KBM-7 (cell line): ENCODE measurements at places on chromosomes 13 and 19.

GRCh38 chr13:47726394-47726793 is 274.7 kb downstream of the SUCLA2 start:
- DNase-seq = no peak

- DNase-seq = no peak
Observed at GRCh38 chr13:95707035-95707434, 30.1 kb downstream of the DNAJC3 start.

- DNase-seq = no peak
Observed at GRCh38 chr13:109722068-109722467, 64.3 kb downstream of the IRS2 start.

- DNase-seq = no peak
Observed at GRCh38 chr19:55579766-55580621, 654 bp downstream of the ZNF579 start.

- DNase-seq = no peak
Observed at GRCh38 chr13:110331362-110331761, 24.3 kb downstream of the COL4A2 start.

GRCh38 chr13:66560189-66560588 is 669.9 kb downstream of the PCDH9 start:
- no peak for DNase-seq

DNA sequence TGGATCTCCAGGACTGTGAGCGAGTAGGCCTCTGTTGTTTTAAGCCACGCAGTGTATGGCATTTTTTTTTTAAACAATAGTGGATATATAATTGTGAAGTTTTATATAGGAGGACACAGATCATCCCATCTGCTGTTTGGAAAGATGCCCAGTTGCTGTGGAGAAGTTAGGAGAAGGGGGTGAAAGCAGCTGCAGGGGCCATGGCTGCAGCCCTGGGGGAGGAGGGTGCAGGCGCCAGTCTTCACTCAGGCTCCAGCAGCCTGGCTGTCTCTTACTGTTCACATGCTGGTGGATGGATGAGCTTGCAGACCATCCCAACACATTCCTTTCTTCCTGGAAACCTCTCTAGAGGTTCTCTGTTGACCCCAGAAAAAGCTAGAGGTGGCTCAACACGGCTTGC is 242.3 kb downstream of the TEX29 start:
- DNase-seq = no peak

- DNase-seq = no peak
Observed at GRCh38 chr19:34459614-34460013, 21.9 kb upstream of the WTIP start.

DNA sequence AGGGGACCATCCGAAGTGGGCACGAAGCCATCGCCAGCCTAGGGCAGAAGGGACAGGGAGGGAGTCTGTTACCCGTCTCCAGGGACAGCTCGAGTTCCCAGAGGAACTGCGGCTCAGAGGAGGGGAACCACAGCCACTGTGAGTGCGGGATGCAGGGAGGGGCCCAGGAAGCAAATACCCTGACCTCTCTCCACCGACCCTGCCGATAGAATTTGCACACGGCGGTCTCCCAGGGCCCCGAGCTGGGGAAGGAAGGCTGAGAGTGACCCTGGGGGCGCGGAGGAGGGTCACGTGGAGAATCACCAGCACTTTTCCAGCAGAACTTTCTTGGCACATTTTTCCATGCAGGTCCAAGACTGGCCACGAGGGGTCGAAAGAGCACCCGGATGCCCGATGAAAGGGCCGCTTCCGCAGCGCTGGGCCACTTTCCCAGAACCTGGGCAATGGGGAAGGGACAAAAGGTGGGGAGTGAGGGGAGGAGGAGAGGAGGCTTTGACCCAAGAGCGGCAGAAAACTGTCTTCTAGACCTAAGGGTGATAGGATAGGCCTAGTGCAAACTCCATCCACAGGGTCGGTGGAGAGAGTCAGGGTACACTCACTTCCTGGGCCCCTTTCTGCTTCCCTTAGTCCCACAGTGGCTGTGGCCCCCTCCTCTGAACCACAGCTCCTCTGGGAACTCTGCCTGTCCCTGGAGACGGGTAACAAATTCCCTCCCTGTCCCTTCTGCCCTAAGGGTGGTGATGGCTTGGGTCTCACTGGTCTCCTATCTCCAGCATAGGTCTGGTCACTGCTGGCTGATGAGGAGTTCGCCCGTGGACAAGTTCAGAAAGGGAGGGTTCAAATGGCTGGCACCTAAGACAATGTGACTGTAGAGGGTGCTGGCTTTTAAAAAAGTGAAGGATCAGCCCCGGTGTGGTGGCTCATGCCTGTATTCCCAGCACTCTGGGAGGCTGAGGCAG is 5.3 kb upstream of the GPR4 start:
- peak; percentile 73 for DNase-seq

DNA sequence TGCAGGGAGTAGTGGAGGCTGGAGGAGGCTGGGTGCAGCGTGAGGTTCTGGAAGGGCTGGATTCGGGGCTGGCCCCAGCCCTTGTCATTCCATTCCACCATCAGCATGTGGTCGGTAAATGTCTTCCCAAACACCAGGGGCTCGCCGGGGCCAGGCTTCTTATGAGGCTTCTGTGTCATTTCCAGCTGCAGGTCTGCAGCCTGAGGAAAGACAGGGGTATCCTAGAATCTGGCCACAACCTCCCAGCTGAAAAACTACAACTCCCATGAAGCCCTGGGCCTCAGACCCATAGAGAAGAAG is 4.4 kb downstream of the BCAT2 start:
- DNase-seq = peak; percentile 42

DNA sequence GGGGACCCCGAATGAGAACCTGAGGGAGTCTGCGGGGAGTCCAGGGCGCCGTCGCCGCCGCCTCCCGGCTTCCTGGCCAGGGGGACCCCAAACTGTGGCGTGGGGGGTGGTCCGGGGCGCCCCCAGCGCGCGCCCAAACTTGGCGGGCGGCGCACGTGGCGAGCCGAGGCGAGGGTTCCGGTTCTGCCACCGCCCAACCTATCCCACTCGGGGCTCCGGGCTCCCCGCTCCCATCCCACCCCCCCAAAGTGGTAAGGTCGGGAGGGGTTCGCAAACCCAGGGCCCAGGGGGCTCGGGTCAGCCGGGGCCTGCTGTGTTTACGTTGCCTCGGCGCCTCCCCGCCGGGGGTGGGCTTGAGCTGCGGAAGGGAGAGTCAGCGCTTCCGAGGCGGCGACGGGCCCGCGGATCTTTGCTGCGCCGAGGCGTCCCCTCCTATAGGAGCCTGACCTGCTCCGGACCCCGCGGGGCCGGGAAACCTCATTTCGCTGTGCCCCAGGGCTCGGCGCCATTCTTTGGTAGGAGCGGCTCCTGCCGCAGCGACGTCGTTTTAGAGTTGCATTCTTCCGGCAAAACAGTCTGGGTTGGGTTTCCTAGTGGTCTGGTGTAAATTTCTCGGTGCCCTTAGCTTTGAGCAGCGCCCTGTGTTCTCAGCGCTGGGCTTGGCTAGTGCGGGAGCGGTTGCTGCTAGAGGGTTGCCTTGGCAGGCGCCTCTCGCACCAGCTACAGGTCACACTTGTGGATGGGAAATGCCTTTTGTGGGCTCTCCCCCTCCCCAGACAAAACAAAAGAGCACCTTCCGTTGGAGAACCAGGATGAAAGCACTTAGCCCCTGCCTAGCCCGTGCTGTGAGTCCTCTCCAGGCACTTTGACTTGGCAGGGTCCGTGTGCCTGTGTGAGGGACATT is 1.2 kb downstream of the DAZAP1 start:
- peak; percentile 32 for DNase-seq

- DNase-seq = no peak
Observed at GRCh38 chr13:107553838-107554237, 661.5 kb downstream of the LIG4 start.

DNA sequence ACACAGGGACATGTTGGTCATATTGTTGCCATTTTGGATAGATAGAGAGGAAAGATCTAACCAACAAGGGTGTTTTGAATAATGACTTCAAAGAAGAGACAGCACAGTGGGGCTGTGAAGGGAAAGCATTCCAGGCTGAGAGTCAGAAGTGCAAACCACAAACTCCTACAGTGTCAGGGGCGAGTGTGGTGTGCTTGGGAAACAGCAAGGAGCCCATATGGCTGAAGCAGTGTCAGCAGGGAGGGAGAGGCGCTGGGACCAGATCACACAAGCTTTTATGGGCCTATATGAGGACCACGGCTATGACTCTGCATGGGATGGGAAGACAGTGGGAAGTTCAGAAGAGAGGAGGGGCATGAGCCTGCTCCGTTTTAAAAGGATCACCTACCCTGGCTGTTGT is 166.4 kb downstream of the MYO16 start:
- DNase-seq = no peak

- DNase-seq = no peak
Observed at GRCh38 chr13:111572956-111573761, 252.7 kb downstream of the TEX29 start.

DNA sequence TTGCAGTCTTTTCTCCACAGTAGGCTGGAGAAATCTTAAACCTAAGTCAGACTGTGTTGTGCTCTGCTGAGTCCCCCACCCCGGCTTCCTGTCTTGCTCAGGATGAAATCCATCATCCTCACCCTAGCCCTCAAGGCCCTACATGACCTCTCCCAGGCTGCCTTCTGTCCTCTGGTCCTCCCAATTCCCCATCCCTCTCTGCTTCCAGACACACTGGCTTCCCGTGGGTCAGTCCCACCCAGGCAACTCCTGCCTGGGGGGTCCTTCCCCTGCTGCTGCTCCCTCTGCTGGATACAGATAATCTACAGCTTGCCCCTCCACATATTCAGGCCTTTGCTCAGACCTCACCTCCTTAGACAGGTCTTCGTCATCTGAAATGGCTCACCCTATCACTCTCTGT is 18.4 kb upstream of the CBY2 start:
- no peak for DNase-seq

- DNase-seq = no peak
Observed at GRCh38 chr13:29587645-29588044, 7.8 kb downstream of the SLC7A1 start.

DNA sequence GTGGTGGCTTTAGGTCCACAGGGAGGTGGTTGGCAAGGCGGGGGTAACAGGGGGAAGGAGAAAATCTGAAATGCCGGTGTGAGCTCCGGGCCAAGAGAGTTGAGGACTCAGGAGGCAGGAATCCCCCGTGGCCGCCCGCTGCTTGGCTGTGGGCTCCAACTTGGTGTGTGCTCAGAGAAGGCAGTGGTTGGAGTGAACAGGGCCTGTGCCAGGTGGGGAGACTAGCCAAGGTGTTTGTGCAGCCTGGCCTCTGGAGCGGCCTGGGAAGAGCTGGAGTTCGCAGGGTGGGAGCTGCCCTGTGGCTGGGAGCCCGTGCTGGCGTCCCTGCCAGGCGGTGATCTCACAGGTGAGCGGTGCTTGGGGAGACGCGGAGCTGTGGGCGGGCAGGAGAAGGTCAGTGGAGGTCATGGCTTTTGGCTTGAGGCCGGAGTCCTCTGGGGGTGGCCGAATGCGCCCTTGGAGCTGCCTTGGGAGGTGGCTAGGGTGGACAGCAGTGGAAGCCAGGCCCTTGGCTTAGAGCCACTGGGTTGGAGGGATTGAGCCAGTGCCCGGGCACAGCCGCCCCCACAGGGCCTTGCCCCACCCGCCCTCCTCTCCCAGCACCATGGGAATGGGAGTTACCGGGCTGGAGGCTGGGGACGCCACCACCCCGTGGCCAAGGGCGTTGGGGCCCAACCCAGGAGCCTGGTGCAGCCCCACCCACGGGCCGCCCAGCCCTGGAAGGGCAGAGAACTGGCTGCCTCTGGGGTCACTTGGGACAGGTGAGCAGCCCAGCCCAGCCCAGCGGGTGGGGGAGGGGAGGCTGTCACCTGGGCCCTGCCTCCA is 7.1 kb upstream of the CIRBP start:
- DNase-seq = no peak

- DNase-seq = no peak
Observed at GRCh38 chr13:50700664-50701305, 142.7 kb downstream of the DLEU7 start.

- no peak for DNase-seq
Observed at GRCh38 chr13:86476656-86477055, 677.4 kb upstream of the SLITRK6 start.

GRCh38 chr13:92172191-92172590 is 773.8 kb downstream of the GPC5 start:
- DNase-seq = no peak

- no peak for DNase-seq
Observed at GRCh38 chr19:16136185-16136999, 7.1 kb upstream of the HSH2D start.

DNA sequence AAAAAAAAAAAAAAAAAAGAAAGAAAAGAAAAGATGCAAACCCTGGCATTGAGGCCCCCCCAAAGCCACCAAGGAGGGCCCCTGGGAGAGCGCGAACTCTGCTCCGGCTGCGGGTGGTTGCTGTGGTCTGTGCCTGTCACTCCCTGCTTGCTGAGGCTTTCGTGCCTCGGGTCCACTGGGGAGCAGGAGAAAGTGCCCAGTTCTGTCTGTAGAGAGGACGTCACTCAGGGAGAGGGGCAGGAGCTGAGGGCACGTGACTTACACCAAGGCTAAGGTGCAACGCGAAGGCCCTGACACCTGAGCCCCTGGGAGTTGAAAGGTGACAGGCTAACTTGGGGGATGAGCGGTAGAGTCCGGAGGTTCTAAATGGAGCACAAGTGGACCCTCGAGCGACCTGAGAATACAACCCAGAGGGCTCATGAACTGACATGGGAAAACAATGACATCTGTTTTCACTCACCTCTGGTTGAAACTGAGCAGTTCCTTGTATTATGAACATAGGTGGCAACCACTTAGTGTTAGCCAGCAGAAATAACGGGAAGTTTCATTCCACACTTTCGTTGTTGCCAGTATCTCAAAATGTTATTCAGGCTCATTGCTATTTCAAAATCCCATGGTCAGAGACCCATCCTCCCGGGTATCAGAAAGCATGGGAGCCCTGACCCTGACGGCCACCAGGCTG is 69.2 kb upstream of the TM9SF2 start:
- DNase-seq = no peak

- no peak for DNase-seq
Observed at GRCh38 chr19:2478756-2479555, 3.0 kb downstream of the GADD45B start.

DNA sequence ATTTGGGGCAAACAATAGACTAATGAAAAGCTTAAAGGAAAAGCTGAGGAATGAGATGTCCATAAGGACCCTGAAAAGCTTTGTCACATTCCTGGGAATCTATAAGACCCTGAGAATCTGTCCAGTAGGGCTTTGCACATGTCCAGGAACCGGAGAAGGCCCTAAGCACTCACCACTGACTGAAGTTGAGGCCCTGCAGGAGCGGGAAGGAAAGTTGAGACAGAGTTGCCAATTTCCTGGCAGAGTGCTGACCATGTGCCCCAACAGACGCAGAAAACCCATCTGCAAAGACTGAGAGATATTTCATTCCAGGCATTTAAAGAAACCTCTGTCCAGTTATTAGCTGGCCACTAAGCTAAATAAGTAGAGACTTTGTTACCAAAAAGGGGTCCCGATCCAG is 890.5 kb downstream of the UQCRFS1 start:
- DNase-seq = no peak

DNA sequence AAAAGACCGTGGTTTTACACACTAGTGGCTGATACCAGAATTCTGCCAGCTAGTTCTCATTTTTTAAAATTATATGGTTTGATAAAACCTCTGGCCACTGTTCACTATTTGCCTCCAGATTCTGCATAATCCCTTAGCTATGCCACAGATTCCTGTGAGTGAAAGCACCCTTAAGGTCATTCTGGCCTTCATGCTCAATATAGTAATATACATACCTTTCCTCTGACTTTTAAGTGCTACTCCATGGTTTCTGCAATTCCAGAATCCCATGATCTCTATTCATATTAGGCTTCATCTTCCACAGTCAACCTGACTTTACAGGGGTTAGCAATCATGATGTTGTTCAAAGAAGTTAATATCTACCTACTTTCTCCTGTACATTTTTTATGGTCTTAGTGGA is 274.1 kb upstream of the EDNRB start:
- DNase-seq = no peak
